Activated CD4-positive, alpha-beta memory T cell treated with anti-CD3 and anti-CD28 coated beads, Interleukin-2, amount 10 ng/mL, durations not matched to agents 7 days and 5 days (primary cell): ENCODE measurements at places on chromosomes 5 and 9. TPM values are rescaled to one million over a fixed set of nuclear protein-coding genes. Genes with fewer than 3 reads are reported as not detected.

GRCh38 chr5:10243660-10244240, 5.9 kb downstream of the ATPSCKMT start:
- no peak overlapping the region for H3K4me3 ChIP-seq
- H3K4me1 ChIP-seq: peaks cover 22% of the 10 kb centered on the region

DNA sequence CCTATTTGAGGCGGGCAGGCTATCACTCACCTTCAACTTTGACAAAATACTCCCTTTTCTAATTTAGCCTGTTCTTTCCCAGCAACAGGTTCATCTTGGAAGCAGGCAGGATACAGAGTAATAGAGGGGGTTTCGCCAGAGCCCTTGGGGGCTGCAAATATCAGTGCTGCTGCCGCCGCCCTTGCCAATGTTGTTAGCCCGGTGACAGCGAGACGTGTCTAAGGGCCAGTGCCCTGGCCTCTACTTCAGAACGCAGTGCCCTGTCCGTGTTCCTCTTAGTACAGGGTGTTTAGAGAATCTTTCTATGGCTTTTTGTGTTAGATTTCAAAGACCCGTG, 703 bp downstream of the FAM120AOS start:
- no peak for DNase-seq
- H3K27ac ChIP-seq: peak overlapping the region; percentile 92
- H3K36me3 ChIP-seq: peaks cover 63% of the 10 kb centered on the region
- H3K4me3 ChIP-seq: peak overlapping the region; percentile 91

GRCh38 chr5:54991416-54991815, 6.0 kb upstream of the ESM1 start:
- peaks cover 5% of the 10 kb centered on the region for H3K36me3 ChIP-seq
- no peak overlapping the region for H3K4me3 ChIP-seq
- peaks cover 56% of the 10 kb centered on the region for H3K4me1 ChIP-seq
- peaks cover 3% of the 10 kb centered on the region for H3K27me3 ChIP-seq

- no peaks in the 10 kb centered on the region for H3K36me3 ChIP-seq
- H3K4me1 ChIP-seq: no peaks in the 10 kb centered on the region
- H3K27me3 ChIP-seq: no peaks in the 10 kb centered on the region
- H3K4me3 ChIP-seq: no peak overlapping the region
Observed at GRCh38 chr9:82535432-82535998, 527.4 kb downstream of the RASEF start.

- H3K27ac ChIP-seq: peak overlapping the region; percentile 12
- no peaks in the 10 kb centered on the region for H3K27me3 ChIP-seq
- no peak overlapping the region for H3K4me3 ChIP-seq
- H3K4me1 ChIP-seq: peaks cover 14% of the 10 kb centered on the region
- peaks cover 56% of the 10 kb centered on the region for H3K36me3 ChIP-seq
- DNase-seq: peak; percentile 80
Observed at GRCh38 chr5:112995764-112996618, 19.4 kb downstream of the DCP2 start.

- H3K27ac ChIP-seq: peak overlapping the region; percentile 44
- H3K4me3 ChIP-seq: peak overlapping the region; percentile 58
- H3K36me3 ChIP-seq: peaks cover 7% of the 10 kb centered on the region
- DNase-seq: no peak
Observed at GRCh38 chr9:126614455-126615244, 922 bp downstream of the LMX1B start.

- peaks cover 41% of the 10 kb centered on the region for H3K4me1 ChIP-seq
- H3K27me3 ChIP-seq: peaks cover 4% of the 10 kb centered on the region
- H3K4me3 ChIP-seq: no peak overlapping the region
Observed at GRCh38 chr5:140351609-140352334, 5.4 kb upstream of the HBEGF start.

DNA sequence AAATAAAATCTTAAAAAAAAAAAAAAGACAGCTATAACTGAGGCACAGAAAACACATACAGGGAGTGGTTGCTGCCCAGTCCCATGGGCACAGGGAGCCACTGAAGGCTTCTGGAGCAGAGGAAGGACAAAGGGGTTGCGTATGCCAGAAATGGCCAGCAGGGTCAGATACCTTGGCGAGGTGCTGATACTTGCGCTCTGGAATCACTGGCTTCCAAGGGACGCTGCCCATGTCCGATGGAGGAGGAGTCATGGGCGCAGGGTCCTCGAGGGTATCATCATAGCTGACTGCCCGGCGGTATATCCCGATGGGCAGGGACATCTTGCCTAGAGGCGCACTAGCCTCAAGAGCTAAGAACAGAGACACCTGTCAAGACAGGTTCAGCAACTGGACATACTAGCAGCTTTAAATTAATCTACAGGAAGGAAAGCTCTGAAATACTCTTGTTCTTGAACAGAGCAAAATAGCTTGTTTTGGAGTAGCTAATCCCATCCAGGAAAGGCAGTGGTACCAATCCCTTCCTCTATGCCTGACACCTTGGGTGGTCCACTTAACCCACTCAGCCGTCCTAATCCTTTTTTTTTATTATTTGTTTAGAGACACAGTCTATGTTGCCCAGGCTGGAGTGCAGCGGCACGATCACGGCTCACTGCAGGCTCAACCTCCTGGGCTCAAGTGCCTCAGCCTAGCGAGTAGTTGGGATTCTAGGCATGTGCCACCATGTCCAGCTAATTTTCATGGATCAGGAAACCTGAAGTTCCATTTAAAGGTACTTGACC, 6.0 kb downstream of the KIAA1191 start:
- DNase-seq: no peak
- no peak overlapping the region for H3K27ac ChIP-seq
- H3K27me3 ChIP-seq: no peaks in the 10 kb centered on the region
- H3K36me3 ChIP-seq: peaks cover 63% of the 10 kb centered on the region
- H3K4me3 ChIP-seq: no peak overlapping the region

- no peak overlapping the region for H3K27ac ChIP-seq
- no peak overlapping the region for H3K4me3 ChIP-seq
- no peaks in the 10 kb centered on the region for H3K4me1 ChIP-seq
- no peaks in the 10 kb centered on the region for H3K36me3 ChIP-seq
- DNase-seq: no peak
Observed at GRCh38 chr5:3309538-3309937, 286.1 kb upstream of the IRX1 start.

DNA sequence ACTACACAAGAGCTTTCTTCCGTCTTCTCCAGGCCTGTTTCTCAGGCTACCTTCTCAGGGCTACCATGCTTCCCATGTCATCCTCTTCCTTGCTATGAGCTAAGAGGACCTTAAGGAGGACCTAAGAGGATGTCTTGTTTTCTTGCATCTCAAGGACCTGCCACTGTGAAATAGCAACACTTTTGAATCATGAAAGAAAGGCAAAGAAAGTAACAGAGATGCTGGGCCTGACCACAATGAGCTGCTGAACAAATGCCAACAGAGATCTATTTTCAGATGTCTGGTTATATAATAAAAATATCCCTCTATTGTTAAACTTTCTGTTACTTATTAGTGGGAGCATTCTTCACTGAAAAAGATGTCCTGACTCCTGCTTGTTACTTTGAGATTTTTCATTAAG, 36.7 kb upstream of the ANXA1 start:
- no peak for DNase-seq
- peaks cover 31% of the 10 kb centered on the region for H3K4me1 ChIP-seq
- H3K27me3 ChIP-seq: no peaks in the 10 kb centered on the region
- no peak overlapping the region for H3K4me3 ChIP-seq
- no peak overlapping the region for H3K27ac ChIP-seq

- peak overlapping the region; percentile 48 for H3K27ac ChIP-seq
- H3K4me1 ChIP-seq: peaks cover 35% of the 10 kb centered on the region
- H3K36me3 ChIP-seq: peaks cover 10% of the 10 kb centered on the region
- peak overlapping the region; percentile 86 for H3K4me3 ChIP-seq
- no peaks in the 10 kb centered on the region for H3K27me3 ChIP-seq
Observed at GRCh38 chr9:125707472-125707804, 430 bp upstream of the MAPKAP1 start.

DNA sequence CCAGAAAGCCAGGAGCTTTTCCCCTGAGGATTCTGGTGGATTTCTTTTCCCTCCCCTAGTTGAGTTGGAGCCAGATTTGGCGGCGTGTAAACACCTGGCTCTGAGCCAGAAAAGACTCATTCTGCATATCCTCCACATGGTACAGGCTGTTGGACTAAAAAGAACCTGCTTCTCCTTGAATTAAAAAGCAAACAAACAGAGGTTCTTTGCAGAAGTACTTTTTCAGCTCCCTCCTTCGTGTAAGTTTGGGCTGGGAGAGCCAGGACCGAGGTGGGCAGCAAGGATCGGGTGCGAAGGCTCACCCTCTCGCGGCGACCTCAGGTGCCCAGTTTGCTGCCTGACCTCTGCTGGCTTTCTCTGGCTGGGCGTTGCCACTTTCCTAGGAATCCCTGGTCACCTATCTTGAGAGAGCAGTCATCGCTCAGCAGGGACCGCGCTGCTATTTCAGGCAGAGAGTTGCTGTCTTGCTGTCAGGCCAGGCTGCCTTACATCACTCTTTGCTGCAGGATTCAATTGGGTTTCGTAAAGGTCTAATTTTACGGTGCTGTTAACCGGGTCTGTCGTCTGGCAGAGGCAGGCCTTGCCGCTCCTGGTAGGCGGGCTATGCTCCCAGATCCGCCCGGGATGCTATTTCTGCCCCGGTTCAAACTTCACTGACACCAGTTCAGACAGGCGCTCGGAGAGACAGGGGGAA, 3.2 kb downstream of the PAPPA start:
- no peak overlapping the region for H3K27ac ChIP-seq
- DNase-seq: no peak
- no peaks in the 10 kb centered on the region for H3K4me1 ChIP-seq
- H3K36me3 ChIP-seq: no peaks in the 10 kb centered on the region
- H3K4me3 ChIP-seq: no peak overlapping the region
- peaks cover 51% of the 10 kb centered on the region for H3K27me3 ChIP-seq

Gene CTSV
- 0.45 TPM for total RNA-seq

DNA sequence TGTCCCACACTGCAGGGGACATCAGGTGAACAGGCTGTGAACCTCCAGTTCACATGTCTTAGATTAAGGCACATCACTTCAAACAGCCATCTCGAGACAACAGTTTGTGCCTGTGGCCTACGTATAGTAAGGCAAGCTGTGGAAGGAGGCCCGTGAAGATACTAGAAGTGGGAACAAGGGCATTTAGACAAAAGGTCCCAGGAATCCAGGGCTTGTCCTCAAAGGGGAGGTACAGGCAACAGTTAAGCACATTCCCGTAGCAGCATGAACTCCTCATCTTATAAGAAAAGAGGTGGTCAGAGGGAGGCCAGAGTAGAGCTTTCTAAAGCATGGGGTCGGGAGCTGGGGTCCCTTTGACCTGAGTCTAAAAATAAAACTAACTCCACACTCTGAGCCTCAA, 122.5 kb upstream of the TRPM3 start:
- no peak for DNase-seq
- no peak overlapping the region for H3K27ac ChIP-seq
- no peak overlapping the region for H3K4me3 ChIP-seq
- H3K36me3 ChIP-seq: no peaks in the 10 kb centered on the region

GRCh38 chr5:93058309-93058708, 522.7 kb downstream of the NR2F1-AS1 start:
- H3K27me3 ChIP-seq: no peaks in the 10 kb centered on the region
- no peak for DNase-seq
- no peaks in the 10 kb centered on the region for H3K36me3 ChIP-seq
- H3K27ac ChIP-seq: no peak overlapping the region
- no peak overlapping the region for H3K4me3 ChIP-seq

- H3K4me1 ChIP-seq: peaks cover 14% of the 10 kb centered on the region
- H3K4me3 ChIP-seq: no peak overlapping the region
- DNase-seq: no peak
- H3K27ac ChIP-seq: no peak overlapping the region
Observed at GRCh38 chr9:7115606-7116005, 357.8 kb downstream of the KDM4C start.

DNA sequence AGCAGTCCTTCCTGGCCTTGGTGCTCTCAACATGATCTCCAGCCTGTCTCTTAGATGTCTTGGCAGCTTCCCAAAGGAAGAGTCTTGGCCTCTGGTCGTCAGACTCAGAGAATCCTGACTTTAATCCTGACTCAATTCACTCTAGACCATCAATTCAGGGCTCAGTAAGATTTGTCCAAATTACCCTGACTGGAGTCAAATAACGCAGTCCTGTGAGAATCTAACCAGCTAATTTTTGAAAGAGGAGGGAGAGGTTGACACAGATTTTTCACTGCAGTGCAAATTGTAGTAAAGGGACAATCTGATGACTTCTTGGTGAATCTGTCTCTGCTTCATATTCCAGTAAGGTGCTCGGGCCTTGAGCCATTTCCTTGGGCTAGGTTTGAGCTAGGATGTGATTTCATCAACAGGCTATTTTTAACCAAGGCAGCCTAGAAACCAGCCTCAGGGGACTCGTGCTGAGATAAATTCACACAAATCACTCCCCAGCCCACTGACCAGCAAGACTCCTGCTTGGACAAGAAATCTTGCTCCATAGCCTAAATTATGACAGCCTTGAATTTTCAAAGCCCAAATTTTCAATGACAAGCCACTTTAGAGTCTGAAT, 257.4 kb downstream of the ENC1 start:
- no peak overlapping the region for H3K27ac ChIP-seq
- no peaks in the 10 kb centered on the region for H3K36me3 ChIP-seq
- no peak for DNase-seq
- H3K4me3 ChIP-seq: no peak overlapping the region
- peaks cover 23% of the 10 kb centered on the region for H3K27me3 ChIP-seq
- H3K4me1 ChIP-seq: no peaks in the 10 kb centered on the region

- peaks cover 76% of the 10 kb centered on the region for H3K36me3 ChIP-seq
- DNase-seq: no peak
- H3K4me3 ChIP-seq: no peak overlapping the region
- no peaks in the 10 kb centered on the region for H3K27me3 ChIP-seq
- H3K4me1 ChIP-seq: peaks cover 40% of the 10 kb centered on the region
Observed at GRCh38 chr5:135387629-135387960, 11.4 kb downstream of the MACROH2A1 start.

DNA sequence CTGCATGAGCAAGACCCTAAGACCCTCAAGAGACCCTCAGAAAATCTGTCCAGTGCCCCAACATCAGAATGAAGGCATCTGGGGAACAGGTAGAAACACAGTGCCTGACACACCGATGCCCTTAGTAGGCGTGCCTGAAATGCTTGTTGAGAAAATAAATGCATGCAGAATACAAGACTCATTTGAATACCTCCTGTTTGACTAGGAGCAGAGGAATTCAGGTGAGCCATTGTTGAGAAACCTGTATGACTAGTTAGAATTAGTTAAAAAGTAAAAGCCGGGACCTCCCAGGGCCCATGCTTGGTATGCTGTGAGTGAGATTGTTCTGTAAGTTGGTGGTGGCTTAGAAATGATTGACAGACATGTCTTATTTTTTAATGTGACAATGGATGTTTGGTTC, 55.0 kb downstream of the WWC1 start:
- peaks cover 2% of the 10 kb centered on the region for H3K27me3 ChIP-seq
- no peak for DNase-seq
- H3K4me1 ChIP-seq: no peaks in the 10 kb centered on the region
- no peak overlapping the region for H3K27ac ChIP-seq
- no peaks in the 10 kb centered on the region for H3K36me3 ChIP-seq
- H3K4me3 ChIP-seq: no peak overlapping the region

DNA sequence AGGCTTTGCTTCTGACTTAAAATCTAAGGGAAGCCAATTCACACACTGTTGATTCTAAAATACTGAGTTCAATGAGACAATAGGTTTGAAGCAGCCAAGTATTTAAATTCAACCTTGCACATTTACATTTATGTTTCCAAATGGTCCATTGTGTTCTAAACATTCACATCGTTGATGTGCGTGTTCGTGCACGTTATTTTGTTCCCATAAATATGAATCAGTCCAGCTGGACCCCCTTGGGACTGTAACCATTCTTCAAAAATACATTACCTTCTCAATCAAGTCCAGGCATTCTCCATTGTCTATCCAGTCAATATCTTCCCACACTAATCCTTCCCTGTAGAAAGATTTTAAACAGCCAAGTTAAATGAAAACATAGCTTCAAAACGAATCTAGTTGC, 146.4 kb upstream of the RETREG1 start:
- no peak overlapping the region for H3K4me3 ChIP-seq
- no peaks in the 10 kb centered on the region for H3K36me3 ChIP-seq
- no peak overlapping the region for H3K27ac ChIP-seq
- H3K4me1 ChIP-seq: peaks cover 2% of the 10 kb centered on the region
- DNase-seq: no peak
- no peaks in the 10 kb centered on the region for H3K27me3 ChIP-seq
